NCI-H1105 treated with DMSO at 0.1 percent for 48 hours (cell line): ENCODE measurements at places on chromosomes 13 and 19.

DNA sequence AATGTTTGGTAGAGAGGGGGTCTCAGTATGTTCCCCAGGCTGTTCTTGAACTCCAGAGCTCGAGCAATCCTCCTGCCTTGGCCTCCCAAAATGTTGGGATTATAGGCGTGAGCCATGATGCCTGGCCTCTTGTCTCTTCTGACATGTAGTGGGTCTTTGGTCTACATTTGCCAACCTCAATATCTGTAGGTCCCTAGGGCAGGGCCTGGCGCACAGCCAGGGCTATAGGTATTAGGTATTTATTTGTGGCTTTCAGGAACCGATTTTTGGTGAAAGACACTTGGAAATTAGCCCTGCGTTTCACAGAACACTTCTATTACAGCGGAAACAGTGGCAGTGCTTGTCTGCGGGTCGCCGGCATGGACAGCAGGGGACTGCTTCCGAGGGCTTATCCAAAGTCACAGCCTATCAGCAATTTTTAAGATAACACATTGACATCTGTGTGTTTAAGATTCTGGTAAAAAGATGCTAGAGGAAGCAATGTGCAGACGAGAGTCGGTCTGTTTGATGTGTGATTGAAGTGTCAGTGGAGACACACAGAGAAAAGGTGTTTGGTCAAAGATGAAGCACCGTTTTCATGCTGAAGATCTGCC, 14.5 kb downstream of the ZNF536 start:
- DNase-seq = no peak

- DNase-seq = no peak
Measured at GRCh38 chr19:51007488-51007887, 6.1 kb upstream of the KLK8 start.

- DNase-seq = peak; percentile 32
Measured at GRCh38 chr19:33819880-33820781, 23.5 kb downstream of the KCTD15 start.

DNA sequence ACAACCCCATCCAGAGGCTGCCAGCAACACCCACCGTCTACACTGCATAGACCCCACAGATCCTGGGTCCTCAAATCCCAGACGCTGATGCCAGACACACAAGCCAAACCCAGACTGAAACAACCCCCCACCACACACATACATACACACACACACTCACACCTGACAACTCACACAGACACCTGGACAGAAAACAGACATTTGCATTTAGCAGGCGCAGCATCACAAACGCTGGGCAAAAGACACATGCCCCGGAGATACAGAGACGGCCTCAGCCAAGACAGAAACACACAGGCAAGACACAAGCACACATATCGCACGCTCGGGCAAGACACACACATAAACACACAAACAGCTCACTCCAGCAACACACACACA, 1.3 kb downstream of the BBC3 start:
- DNase-seq = no peak

DNA sequence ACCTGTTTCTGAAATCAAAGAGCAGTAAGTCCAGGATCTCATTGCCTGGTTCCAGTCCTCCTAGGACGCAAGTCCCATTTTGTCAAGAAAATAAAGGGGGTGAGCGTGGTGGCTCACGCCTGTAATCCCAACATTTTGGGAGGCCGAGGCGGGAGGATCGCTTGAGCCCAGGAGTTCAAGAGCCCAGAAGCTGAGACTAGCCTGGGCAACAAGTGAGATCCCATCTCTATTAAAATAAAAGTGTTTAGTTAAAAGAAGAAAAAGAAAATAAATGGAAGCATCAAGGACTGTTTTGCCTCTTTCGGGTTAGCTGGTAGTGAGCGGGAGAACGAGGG, 344 bp upstream of the HAUS5 start:
- no peak for DNase-seq

- DNase-seq = no peak
Measured at GRCh38 chr19:51607077-51607476, 23.1 kb downstream of the SIGLEC5 start.

- peak; percentile 5 for DNase-seq
Measured at GRCh38 chr19:16382775-16383543, 58.3 kb downstream of the KLF2 start.

DNA sequence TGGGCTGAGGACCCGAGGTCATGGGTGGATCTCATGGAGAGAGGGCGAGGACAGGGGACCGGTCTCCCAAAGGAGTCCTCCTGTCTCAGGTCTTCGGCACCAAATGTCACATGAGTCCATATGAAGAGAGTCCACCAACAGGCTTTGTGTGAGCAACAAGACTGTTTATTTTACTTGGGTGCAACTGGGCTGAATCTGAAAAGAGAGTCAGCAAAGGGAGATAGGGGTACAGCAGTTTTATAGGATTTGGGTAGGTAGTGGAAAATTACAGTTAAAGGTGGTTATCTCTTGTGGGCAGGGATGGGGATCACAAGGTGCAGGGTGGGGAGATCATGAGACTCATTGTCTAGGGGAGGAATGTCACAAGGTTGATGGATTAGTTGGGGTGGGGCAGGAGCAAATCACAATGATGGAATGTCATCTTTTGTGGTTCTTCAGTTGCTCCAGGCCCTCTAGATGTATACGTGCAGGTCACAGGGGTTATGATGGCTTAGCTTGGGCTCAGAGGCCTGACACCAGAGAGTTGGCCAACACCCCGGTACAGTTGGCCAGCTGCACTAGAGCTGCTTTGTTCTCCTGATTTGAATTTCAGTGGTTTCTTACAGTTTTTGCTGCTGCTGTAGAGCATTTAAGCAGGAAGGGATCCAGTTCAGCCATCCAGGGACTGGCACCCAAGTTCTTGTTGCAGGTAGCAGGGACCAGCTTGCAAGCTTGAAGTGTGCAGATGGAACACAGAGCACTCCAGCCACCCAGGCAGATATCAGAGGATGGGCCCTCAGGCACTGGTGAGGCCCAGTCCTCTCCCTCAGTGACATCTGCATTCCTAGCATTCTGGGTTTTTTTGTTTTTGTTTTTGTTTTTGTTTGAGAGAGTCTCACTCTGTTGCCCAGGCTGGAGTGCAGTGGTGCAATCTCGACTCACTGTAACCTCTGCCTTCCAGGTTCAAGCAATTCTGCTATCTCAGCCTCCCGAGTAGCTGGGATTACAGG, 26.4 kb upstream of the IGFL1 start:
- no peak for DNase-seq

DNA sequence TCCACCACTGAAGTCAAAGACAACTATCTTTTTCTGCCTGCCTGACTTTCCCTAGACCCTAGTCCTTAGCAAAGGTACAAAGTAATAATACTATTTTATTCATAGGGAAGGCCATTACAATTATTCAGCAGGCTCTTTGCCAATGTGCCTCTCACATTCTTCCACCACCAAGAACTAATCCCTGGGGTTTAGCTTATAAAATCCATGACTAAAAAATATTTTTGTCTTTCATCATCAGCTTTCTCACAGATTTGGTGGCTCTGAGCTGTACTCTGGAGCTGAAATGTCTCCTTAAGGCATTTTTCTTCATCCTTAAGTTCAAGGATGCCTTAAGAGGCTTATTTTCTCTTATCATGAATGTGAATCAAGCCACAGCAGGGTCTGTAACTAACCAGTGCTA, 96.1 kb downstream of the OXGR1 start:
- no peak for DNase-seq

GRCh38 chr13:85223883-85224656, 575.1 kb downstream of the SLITRK6 start:
- no peak for DNase-seq

GRCh38 chr19:34926685-34927375, at the start of gene ZNF30:
Gene ZNF30 (plus strand): TSS chr19:34926903. CDS start chr19:34929948, 3,045 bp downstream.
- peak; percentile 82 for DNase-seq

DNA sequence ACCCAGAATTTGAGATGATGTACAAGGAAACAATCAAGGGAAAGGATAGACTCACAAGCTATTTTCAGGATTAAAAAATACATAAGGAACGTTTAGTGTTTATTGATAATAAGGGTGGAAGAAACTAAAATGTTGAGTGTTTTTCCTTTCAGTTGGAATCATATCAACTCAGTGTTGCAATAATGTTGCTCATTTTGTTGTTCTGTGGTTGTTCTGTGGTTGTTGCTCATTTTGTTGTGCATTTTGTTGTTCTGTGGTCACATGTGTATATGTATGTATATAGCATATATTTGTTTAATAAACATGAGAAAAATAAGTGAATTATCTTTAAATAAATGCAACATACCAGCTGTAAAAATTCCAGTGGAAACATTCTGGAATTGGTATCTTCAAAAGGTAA, 262.4 kb upstream of the SPRY2 start:
- DNase-seq = no peak
